ENCODE measurements at places on chromosomes 7 and 10.

- peak; percentile 63 for DNase-seq
Measured at GRCh38 chr10:110209454-110209925, 2.1 kb downstream of the MXI1 start.

GRCh38 chr7:146875237-146875785 is 758.7 kb downstream of the CNTNAP2 start:
- no peak for DNase-seq

DNA sequence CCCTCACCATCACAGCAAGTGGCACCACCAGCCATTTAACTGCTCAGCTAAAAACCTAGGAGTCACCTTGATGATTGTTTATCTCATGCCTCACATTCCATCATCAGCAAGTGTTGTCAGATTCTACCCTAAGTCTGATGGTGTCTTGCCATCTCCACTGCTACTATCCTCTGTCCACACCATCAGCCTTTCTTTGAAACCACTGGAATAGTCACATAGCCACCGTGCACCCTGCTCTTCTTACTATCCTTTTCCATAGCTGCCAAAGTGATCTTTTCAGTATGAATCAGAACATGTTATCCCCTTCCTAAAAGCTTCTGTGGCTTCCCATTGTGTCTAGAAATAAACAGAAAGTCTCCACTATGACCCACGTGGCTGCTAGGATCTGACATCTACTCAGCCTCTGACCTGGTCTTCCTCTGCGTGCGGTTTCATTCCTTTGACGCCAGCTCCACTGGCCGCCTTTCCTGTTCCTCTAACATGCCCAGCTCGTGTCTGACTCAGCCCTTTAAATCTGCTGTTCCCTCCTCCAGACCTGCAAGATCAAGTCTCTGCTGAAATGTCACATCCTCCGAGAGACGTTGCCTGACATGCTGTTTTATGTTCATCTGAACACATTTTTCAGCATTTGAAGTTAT is 16.5 kb upstream of the CHN2 start:
- DNase-seq = no peak

GRCh38 chr7:50648076-50648475 is 82.9 kb upstream of the DDC start:
- no peak for DNase-seq

GRCh38 chr7:140625908-140626868 is 14.4 kb downstream of the DENND2A start:
- DNase-seq = no peak

- no peak for DNase-seq
Measured at GRCh38 chr10:127441350-127442219, 107.5 kb upstream of the NPS start.

DNA sequence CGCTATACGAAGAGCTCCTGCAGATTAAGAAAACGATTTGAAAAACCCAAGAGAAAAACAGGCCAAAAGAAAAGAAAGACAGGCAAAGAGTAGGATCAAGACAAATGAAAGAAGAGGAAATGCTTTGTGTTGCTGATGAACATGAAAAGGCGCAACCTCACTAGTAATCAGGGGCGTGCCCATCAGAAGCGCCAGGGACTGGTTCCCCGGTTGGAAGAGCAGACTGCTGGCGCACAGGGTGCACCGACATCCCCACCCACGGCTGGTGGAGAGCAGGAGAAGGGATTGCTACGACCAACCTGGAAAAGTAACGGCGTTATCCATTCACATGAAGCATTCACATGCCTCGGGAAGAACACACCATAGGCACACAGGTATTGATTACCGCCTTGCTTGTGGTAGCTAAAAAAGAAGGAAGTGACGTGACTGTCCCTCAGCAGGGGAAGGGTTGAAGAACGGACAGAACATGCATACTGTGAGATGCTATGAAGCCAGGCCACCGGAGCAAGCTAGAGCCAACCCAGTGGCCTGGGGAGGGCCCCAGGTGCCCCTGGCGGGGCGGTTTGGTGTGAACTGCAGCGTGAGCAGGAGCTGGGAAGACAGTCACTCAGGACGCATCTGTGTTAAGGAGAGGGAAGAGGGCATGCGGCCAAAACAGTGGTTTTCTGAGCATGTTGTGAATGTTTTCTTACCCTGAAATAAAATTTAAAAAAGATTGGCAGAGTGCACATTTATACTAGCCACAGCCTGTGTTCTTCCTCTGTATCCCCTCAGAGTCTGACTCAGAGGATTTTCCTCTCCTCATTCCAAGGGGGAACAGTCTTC is 18.3 kb downstream of the AGAP3 start:
- no peak for DNase-seq

GRCh38 chr10:62450912-62451610 is 76.9 kb downstream of the ZNF365 start:
- DNase-seq = no peak

DNA sequence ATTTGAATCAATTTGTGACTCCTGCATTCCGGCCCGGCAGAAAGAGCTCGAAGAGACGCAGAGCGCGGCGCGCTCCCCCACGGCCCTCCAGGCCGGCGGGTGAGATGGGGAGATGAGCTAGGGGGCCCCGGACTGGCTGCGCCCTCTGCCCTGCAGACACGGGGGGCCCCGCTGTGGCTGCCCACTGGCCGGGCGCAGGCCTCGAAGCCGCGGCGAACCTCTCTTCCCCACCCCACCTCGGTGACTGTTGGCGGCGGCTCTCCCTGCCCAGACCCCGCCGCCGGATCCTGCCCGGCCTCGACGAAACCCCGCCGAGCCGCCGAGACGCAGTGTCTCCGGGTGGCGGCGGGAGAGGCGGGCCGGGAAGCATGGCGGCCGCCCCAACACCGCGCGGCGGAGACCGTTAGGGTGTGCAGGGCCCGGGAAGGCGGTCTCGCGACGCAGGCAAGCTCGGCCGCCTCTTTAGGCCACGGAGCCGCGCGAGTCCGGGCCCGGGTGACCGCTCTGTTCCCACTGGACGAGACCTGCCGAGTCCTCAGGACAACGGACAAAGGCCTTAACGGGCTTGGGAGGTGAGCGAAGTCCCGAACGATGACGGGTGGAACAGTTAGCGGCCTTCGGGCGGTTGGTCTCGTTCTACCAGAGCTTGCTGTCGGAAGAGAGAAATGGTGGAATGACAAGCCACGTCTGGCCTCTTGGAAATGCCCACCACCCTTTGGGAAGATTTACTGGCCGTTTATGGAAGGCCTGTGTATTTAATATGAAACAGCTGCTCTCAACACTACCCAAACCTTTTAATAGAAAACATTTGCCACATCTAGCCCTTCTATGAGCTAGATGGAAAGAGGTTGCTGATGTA is 24.3 kb downstream of the NUP42 start:
- no peak for DNase-seq

DNA sequence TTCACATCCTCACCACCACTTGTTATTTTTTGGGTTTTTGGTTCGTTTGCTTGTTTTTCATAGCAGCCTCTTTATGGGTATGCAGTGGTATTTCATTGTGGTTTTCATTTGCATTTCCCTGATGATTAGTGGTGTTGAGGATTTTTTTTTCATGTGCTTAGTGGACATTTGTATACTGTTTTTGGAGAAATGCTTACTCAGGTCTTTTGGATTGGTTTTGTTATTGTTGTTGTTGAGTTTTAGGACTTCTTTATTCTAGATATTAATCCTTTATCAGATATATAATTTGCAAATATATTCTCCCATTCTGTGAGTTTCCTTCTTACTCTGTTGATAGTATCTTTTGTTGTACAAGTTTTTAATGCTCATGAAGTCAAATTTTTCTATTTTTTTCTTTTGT is 42.8 kb downstream of the GAD2 start:
- no peak for DNase-seq

- DNase-seq = no peak
Measured at GRCh38 chr10:6233725-6234277, 31.1 kb downstream of the PFKFB3 start.

DNA sequence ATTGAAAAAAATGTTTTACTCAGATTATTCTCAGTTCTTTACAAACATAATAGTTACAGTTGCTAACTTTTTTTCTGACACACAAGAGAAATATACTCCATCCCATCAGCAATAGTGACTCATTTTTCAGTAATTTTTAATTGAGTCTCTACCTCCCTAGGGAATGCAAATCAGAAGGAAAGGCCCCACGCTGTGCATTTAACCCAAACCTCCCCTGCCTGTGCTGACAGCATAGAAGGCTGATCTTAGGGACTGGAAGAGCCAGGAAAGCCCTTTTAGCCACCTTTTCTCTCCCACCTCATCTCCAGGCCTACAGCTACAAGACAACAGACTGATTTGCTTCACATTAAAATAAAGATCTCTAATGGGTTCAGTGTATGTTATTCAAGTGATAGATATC is 24.7 kb upstream of the PIK3CG start:
- no peak for DNase-seq

DNA sequence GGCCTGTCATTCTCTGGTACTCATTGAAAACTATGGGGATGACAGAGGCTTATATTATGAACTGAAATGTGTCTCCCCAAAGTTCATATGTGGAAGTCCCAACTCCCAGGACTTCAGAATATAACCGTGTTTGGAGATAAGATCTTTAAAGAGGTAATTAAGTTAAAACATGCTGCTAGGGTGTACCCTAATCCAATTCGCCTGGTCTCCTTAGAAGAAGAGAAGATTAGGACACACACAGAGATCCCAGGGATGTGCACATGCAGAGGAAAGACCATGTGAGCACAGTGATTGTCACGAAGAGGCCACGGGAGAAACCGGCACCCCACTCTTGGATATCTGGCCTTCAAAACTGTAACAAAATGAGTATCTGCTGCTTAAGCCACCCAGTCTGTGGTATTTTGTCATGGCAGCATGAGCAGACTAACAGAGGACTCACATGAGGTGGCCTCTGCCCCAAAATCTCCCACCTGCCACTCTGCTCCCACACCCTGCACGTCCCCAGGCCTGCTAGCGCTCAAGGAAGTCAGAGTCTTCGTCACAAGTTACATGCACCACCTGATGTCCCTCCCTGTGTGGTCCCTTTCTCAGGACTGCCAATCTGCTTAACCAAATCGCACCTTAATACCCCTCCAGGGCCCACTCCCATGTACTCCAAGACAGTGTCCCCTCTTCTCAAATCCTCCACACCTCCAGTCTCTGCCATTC is 26.8 kb downstream of the PLAC9 start:
- DNase-seq = no peak

GRCh38 chr10:98326621-98327027 is 58.6 kb upstream of the LOXL4 start:
- no peak for DNase-seq

- DNase-seq = no peak
Measured at GRCh38 chr10:97629289-97629688, 4.0 kb downstream of the MORN4 start.

DNA sequence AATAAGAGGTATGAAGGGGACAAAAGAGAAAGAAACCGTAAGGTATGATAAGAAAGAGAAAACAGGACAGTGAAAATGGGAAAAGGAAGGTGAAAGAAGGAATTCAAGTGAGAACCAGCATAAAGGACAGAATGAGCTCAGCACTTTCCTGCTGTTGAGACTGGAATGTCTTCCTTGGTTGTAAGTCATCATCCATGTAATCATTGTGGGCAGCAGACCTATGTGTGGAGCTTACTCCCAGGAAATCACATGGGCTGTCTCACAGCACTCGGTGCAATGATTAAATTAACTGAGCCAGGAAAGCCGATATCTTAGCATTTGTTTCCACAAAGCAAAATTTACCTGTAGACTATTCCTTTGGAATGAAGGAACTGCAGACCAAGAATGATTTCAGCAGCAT is 118.1 kb downstream of the PRKCQ start:
- no peak for DNase-seq

DNA sequence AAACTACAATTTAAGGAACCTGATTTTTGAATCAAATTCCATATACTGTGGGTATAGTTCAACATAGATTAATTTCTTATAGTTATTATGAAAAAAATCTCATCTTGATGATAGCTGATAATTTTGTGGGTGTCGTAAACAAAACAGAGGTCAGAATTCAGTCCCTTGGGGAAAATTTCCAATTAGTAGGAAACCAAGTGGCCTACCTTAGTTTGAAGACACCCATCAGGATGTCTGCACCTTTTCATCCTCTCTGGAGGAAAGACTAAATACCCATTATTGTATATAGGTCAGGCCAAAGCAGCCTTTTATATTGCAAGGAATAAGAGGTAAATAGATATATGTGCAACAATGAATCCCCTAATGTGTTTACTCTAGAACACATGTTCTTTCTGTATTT is 6.4 kb downstream of the IKZF1 start:
- DNase-seq = no peak

- no peak for DNase-seq
Measured at GRCh38 chr7:2433713-2434550, 30.5 kb downstream of the CHST12 start.

DNA sequence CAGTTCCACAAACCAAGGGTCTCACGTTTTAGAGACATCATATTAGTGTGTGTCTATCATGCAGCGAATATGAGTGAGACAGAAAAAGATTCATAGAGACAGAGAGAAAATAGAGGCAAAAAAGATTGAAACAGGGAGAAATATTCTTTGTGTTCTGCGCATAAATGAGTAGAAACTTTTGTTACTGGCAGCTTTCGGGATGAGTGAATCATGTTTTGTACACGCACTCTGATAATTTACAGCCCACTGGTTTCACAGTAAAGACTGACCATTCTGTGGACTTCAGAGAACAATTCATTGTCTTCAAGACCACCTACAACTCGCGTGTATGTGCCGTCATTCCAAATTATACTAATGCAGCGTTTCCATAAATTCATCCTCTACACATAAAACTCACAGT is 60.2 kb downstream of the NRCAM start:
- DNase-seq = no peak

- no peak for DNase-seq
Measured at GRCh38 chr10:93062514-93063143, 2.0 kb downstream of the CYP26C1 start.

DNA sequence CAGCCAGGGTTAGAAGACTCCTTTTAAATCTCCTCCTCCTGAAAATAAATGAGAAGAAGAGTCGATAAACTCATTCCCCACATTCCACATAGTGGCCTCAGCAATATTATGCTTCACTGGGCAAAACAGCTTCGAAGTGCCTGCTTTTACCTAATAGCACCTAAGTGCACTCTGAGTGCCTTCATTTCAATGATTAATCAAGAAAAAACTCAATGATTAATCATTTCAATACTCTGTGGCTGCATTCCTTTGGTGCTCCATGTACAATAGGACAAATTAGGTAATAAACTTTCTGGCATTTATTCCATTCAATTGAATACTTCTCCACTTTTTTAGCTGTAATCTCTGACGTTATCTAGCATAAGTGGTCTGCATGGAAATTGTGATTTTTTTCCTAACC is 174.6 kb downstream of the CCDC71L start:
- DNase-seq = no peak

GRCh38 chr7:27619492-27619891 is 43.2 kb downstream of the HIBADH start:
- no peak for DNase-seq

GRCh38 chr7:44720301-44720700 is 28.3 kb upstream of the ZMIZ2 start:
- DNase-seq = no peak
